ENCODE measurements at places on chromosomes 1 and 21.

DNA sequence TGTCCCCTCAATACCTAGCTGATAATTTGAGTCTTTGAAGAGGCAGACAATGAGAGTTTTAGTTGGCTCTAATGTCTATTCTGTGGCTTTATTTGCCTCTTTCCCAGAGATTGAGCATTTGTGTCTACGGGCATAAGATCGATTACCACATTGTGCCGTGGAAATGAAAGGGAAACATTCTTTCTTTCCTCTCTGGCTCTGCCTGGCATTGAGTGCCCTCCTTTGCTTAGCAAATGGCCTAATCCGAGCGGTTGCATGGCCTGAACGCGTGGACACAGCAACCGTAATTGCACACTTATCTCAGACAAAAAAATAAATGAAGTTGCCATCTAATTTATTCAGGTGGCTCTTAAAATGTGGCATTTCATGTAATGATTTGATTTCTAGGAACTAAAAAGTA is 247.9 kb downstream of the ADGRL2 start:
- no peak for DNase-seq

DNA sequence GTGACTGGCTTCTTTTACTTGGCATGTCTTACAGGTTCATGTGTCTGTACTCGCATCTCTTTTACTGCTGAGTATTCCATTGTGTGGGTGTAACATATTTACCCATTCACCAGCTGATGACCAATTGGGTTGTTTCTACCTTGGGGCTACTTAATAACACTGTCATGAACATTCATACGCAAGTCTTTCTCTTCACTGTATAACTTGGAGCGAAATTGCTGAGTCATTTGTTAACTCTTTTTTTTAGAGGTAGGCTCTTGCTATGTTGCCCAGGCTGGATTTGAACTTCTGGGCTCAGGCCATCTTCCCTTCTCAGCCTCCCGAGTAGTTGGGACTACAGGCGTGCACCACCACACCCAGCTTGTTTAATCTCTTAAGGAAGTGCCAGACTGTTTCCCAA is 6.5 kb downstream of the PYCR2 start:
- DNase-seq, result no peak

- DNase-seq, result no peak
Observed at GRCh38 chr1:147334292-147334691, 91.8 kb downstream of the CHD1L start.

- no peak for DNase-seq
Observed at GRCh38 chr1:113949007-113949406, 19.9 kb downstream of the HIPK1 start.

All from Calu3 (cell line).